ENCODE measurements at places on chromosomes 7 and 10.

- DNase-seq, result no peak
Observed at GRCh38 chr10:129038522-129038921, 428.5 kb upstream of the MGMT start.

DNA sequence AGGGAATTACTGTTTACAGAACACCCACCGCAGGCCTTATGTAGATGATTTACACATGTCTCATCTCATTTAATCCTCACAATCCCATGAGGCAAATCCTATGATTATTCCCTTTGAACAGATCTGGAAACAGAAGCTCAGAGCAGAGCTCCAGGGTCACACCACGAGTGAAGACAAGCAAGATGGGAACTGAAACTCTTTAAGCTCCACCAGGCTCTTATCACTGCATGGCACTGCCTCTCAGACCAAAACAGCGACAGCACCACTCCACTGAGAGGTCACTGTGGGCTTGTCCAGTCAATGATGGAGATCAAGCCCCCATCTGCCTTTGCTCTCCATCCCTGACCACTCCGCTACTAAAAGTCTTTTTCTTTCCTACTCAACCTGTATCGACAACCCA lies 5.9 kb downstream of the GRID1 start:
- DNase-seq, result no peak

- no peak for DNase-seq
Observed at GRCh38 chr7:122014697-122015096, 129.4 kb downstream of the AASS start.

- DNase-seq, result no peak
Observed at GRCh38 chr10:43108951-43109350, 29.3 kb upstream of the CSGALNACT2 start.

- DNase-seq, result peak; percentile 45
Observed at GRCh38 chr10:43409385-43410109, 561 bp upstream of the HNRNPF start.

DNA sequence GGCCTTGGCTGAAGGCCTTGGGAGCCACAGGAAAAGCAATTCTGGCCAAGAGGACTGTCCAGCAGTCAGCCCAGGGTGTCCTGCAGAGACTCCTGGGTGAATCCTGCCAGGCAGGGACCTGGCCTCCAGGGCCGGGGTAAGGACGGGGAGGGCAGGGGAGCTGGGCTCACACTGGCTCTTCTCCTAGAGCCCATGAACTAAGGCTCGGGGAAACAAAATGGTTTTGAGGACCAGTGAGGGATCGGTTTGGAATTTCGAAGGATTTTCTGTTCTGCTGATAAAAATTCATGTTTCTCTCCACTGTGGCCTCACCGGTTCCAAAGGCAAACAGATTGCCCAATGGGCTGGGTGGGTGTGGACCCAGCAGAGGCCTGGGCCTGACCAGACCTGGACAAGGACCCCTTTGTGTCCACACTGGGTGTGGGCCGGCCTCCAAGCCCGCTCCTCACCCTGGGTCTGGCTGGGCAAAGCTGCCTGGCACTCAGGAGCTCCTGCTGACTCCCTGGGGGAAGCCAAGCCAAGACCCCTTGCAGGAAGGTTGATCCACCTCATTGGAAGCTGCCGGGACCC lies 27.3 kb downstream of the FAM20C start:
- DNase-seq, result no peak

DNA sequence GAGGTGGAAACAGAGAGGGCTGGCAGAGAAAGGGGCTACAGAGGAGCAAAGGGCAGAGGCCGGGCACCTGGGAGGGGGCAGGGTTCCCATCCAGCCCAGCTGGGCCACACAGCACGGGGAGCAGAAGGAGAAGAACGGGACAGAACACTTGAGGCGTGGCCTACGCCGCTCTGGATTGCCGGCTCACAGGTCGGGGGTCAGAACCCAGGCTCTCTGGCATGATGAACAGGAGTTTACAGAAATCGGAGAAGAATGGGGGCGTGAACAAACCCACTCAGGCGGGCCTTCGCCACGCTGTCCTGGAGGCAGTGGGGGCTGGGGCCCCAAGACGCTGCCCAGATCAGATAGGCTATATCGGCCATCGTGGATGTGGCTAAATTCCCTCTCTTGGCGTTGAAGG lies 362.2 kb upstream of the SHH start:
- no peak for DNase-seq

DNA sequence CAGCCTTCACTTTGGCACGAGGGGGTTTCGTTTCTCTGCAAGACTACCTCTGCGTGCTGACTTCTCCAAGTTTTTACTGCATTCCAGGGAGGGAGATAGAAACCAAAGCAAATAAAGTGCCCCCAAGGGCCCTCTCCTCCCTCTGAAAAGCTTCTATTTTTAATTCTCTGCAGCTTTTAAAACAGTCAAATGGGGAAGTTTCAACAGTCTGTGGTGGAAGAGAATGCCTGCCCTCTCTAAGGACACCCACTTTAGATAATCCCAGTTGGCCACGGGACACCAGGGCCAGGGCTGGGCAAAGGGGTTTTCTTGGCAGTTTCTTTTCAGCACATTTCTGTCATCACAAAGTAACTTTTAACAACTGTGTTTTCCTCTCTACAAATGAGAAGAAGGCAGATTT lies 386.7 kb upstream of the NPVF start:
- no peak for DNase-seq

GRCh38 chr7:44472843-44473242 lies 17.6 kb downstream of the NUDCD3 start:
- DNase-seq, result no peak

- DNase-seq, result no peak
Observed at GRCh38 chr7:139072796-139073195, 36.7 kb downstream of the ZC3HAV1 start.

- no peak for DNase-seq
Observed at GRCh38 chr7:89133357-89133756, 337.8 kb upstream of the TEX47 start.

GRCh38 chr10:78025685-78026364 lies 3.5 kb downstream of the POLR3A start:
- DNase-seq, result no peak

DNA sequence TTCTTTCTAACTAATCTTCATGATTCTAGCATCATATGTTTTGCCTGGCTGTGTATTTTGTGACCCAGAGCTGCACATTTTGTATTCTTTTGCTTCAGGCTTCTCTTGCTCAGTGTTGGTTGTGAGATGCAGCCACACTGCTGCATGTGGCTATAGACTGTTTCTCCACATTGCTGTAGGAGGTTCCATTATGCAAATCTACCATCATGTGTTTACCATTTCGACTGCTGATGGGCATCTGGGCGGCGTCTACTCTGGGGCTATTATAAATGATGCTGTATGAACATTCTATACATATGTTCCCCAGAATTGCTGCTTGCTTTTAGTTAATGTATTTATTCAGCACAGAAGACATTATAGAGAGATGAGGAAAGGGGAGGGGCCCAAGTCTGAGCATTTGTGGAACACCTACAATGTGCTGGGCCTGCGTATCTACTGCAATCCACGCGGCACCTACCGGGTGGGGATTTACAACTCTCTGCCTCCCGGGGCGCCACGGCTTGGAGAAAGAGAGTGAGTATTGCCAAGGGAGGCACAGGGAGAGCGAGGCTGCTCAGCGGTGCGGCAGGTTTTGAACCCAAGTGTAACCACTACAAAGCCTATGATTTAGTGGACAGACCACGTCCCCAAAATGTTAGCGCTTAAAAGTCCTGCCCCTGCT lies 172.5 kb downstream of the PRKAG2 start:
- DNase-seq, result no peak

GRCh38 chr10:43229208-43230061 lies 37.4 kb downstream of the RASGEF1A start:
- no peak for DNase-seq

DNA sequence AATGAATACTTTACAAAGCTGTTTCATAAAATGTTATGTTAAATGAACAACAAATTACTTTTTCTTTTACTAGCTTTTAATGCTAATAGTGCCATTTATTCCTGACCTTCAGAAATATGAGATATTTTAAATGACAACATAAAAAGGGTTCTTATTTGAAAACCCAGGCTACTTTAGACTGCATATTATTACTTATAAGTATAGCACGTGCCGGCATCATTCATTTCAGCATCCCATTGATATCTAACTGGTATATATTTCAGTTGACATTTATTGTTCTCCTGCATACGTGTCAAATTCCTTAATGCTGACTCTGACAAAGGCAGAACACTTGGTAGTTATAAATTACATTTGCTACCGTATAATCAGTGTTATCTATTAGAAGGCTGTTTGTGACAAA lies 35.3 kb downstream of the PNLIPRP2 start:
- DNase-seq, result no peak

- no peak for DNase-seq
Observed at GRCh38 chr7:19869979-19870378, 96.6 kb upstream of the TMEM196 start.

DNA sequence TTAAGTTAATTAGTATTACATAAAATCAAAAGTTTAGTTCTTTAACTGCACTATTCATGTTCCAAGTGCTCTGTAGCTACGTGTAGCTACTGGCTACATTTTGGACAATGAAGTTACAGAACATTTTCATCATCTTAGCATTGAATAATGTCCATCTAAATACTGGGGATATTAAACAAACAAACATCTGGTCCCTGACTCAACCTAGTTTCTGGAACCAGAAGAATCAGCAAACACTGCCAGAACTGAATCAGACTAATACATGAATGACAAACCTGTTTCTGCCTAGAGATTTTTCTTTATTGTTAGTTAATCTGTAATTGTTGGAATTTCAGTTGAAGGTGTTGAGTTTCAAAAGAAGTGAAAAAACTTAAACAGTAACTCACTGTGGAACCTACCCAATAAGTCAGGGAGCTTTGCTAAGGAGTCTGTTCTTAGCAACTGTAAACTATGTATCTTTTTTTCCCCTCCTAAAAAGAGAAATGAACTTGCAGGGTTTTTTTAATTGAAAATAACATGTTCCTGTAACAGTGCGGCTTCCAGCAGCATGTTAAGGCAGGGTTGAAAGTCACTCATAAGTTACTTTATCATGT lies 58.3 kb downstream of the CDK13 start:
- no peak for DNase-seq

GRCh38 chr10:119783665-119784027 lies 57.8 kb downstream of the INPP5F start:
- DNase-seq, result no peak

DNA sequence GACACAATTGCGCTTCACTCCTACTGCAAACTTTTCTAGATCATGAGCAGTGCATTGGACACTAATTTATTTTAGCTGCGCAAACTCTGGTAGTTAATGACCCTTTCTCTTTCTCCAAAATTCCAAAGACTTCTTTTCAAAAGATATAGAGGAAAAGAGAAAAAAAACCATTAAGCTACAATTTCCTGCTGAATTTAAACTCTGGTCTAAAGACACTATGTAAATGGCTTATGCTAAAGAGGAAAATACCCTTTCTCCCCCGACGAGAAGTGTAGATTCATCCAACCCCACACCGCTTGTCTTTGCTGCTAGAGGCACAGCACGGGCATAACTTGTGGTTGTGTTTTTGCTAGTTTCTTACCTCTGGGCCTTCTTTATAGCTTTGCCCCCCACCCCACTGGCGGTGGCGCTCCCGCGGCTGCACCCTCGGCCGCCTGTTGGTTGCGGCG lies 84.1 kb downstream of the SNX10 start:
- DNase-seq, result no peak

- no peak for DNase-seq
Observed at GRCh38 chr7:45920502-45921380, at the start of gene IGFBP3. Gene IGFBP3, minus strand, starts transcription at chr7:45921272. Its CDS starts 132 bp downstream, at chr7:45921140.

- DNase-seq, result no peak
Observed at GRCh38 chr7:115066634-115067033, 144.7 kb downstream of the MDFIC start.

DNA sequence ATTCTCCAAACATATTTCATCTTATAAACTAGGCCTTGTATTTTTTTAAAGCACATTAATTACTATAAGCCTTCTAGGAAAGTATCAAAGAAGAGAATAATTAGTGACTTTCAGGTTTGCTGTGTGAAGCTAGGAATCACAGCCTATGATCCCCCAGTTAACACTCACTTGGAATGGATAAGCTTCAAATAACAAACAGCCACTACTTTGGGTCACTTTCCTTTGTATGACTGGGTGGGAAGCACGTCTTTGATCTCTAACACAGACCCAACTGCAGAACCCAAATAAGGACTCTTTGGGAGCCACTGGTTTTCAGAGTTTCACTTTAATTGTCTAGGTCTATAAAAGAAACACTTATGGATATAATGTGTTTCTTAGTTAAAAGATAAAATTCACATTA lies 769.3 kb downstream of the MAGI2 start:
- DNase-seq, result no peak

DNA sequence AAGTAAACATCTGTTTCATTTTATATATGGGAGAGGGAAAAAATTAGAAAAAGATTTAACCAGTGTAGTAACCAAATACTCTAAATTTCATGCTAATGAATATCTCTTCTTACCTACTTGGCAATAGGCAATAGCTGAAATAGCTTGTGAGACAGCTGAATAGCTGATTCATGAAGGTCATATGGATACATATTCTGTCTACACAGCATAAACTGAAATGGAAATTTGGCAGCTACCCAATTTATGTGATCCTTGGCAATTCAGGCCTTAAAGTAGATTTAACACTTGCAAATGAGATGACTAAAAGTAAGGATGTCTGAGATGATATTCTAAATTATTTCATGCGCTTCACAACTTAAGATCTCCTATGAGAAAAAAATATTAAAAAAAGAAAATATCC lies 261.2 kb upstream of the SEMA3A start:
- DNase-seq, result no peak

DNA sequence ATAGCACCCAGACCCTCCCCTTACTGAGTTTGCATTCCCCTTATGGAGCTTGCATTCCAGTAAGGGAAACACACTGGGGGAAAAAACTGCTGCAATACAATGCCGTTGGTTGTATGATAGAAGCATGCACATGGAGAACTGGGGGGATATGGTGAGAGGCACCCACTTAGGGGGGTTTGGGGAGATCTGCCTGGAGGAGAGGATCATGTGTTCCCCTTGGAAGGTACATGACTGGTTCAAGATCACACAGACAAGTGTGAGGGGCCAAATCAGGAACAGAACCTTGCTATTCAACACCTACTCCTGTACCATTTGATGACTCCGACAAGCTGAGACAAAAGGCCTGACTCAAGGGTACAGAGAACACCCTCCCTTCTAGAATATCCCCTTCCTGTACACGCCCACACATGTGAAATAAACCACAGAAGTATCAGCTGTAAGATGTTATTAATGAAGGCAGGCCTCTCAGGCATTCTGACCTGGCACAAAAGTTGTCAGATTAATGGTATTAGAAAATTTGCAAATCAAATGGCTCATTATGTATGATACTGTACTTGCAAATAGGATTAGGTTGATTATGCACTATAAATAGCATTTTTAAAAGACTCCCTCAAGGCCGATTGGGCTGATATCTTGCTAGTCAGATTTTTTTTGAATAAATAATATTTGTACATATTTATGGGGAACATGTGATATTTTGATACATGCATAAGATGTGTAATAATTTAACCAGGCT lies 122.2 kb downstream of the NPY start:
- no peak for DNase-seq

- no peak for DNase-seq
Observed at GRCh38 chr10:3573498-3573897, 211.5 kb downstream of the KLF6 start.

- DNase-seq, result no peak
Observed at GRCh38 chr7:151012911-151013347, 11.4 kb downstream of the ATG9B start.
